ENCODE measurements at places on chromosomes 1 and 21.

- no peaks in the 10 kb centered on the region for H3K27me3 ChIP-seq
- H3K27ac ChIP-seq: peak overlapping the region; percentile 26
- no peak for DNase-seq
- H3K4me1 ChIP-seq: peaks cover 7% of the 10 kb centered on the region
- no peak overlapping the region for H3K4me3 ChIP-seq
Measured at GRCh38 chr1:193494368-193494767, 308.0 kb upstream of the B3GALT2 start.

- peaks cover 14% of the 10 kb centered on the region for H3K36me3 ChIP-seq
- no peak overlapping the region for H3K4me3 ChIP-seq
- no peak for DNase-seq
- H3K4me1 ChIP-seq: peaks cover 13% of the 10 kb centered on the region
- H3K27ac ChIP-seq: no peak overlapping the region
Measured at GRCh38 chr1:58497499-58497898, 49.0 kb downstream of the OMA1 start.

DNA sequence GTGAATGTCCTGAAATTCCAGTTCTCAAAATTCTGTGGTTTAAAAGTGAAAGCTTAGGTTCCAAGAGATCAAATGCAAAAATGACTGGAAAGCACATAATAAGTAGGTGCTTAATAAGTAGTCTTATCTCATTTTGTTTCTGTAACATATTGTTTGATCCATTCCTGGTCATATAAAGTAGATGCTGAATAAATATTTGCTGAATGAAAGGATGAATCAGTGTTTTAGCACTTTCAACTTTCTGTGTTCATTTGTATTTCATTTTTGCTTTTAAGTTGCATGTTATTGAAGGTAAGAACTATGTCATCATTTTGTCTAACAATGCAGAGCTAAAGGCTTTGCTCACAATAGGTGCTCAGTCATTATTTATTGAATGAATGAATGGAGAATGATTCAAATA lies 6.3 kb downstream of the MAST2 start:
- no peaks in the 10 kb centered on the region for H3K27me3 ChIP-seq
- no peak for DNase-seq
- H3K4me1 ChIP-seq: peaks cover 5% of the 10 kb centered on the region
- H3K4me3 ChIP-seq: no peak overlapping the region
- H3K27ac ChIP-seq: no peak overlapping the region
- H3K36me3 ChIP-seq: peaks cover 6% of the 10 kb centered on the region

DNA sequence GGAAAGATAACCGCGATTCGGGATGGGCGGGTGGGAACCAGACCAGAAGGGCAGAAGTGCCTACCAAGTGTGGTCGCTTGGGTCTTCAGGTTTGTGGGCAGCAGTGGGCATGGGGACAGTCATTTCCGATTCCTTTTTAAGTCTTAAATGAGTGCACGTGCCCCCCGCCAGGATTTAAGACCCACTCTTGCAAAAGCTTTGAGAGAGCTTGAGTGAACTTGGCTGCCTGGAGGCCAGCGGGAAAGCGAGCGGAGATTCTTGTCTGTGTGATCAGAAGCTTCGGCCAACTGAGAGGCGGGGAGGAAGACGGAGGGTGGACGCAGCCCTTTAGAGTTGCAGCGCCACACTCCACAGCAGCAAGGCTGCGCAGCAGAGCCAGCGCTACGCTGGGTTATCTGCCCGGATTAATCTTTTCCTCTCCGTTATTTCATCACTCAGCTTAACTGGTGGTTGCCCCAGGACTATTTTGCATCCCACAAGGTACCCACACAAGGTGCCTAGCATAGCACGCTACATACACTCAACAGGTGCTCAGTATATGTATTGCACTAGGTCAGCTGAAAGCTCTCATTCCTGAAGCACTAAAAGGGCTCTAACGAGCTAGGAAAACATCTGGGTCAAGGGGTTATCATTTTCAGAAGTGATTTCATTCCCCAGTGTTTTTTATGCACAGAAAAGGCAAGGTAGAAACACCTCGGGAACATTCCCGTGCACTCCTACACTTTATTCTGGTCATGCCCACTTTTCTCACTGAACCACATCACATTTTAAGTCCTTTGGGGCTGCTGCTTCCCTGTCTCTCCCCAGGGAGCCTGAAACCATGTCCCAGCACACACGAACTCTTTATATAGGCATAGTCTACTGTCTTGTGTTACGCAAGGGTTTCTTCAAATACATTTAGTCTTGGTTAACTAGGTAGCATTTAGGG lies 1.5 kb upstream of the BATF3 start:
- H3K4me1 ChIP-seq: peaks cover 42% of the 10 kb centered on the region
- H3K27me3 ChIP-seq: peaks cover 1% of the 10 kb centered on the region
- peak overlapping the region; percentile 77 for H3K4me3 ChIP-seq
- no peak for DNase-seq

DNA sequence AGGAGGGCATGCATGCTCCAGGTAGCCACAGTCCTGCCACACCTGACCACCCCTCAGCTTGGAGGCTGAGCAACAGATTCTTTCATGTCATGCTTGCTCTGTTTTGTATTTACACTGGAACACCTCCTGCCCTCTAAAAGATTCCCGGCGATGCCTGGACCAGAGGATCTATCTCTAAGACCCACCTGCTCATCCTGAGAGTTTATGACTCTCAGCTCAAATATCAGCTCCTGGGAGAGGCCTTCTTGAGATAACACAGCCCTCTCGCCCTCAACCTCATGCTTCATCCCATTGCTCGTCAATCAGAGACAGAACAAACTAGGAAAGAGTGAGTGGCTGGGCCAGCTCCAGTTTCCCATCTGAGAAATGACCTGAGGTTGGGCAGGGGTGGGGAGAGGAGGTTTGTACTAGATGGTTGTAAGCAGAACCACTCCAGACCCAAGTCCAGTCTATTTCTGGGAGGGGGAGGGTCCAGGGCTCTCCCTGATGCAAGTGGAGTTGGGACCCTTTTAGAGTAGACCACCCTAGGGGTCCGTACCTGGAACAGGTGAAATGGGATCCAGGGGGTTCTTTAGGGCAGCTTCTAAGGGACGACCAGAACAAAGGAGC lies 524.5 kb downstream of the MATN1 start:
- DNase-seq: no peak
- H3K36me3 ChIP-seq: peaks cover 3% of the 10 kb centered on the region
- H3K4me3 ChIP-seq: no peak overlapping the region

Measured in effector memory CD8-positive, alpha-beta T cell (primary cell).